Activated T-helper 9 cell treated with anti-CD3 and anti-CD28 coated beads, Interleukin-2, amount 50 U/mL, for 16 hours (primary cell): ENCODE measurements at places on chromosomes 2 and 18.

- DNase-seq, result no peak
Observed at GRCh38 chr2:165013944-165014619, 58.8 kb upstream of the SLC38A11 start.

- DNase-seq, result no peak
Observed at GRCh38 chr2:130957915-130958314, 121.2 kb downstream of the ARHGEF4 start.

GRCh38 chr2:151637271-151637781 is 97.0 kb downstream of the NEB start:
- peak; percentile 8 for DNase-seq

DNA sequence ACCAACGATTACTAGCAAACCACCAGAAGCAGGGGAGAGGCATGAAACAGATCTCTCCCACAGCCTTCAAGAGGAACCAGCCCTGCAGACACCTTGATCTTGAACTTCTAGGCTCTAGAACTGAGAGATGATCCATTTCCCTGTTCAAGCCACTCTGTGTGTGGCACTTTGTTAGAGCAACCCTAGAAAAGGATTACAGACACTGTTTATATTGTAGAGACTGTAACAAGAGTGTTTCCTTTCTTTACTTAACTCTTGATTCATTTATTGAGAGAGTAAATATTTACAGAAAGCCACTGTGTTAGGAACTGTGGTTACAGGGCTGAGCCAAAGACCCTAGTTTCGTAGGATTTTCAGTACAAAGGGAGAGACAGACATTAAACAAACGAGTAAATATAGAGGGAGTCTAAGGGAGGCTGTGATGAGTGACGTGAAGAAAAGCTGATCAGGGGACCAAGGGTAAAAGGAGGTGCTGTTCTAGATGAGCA is 10.9 kb downstream of the CCDC68 start:
- no peak for DNase-seq

- peak; percentile 42 for DNase-seq
Observed at GRCh38 chr2:84880645-84881521, at the start of gene TRABD2A. TSS of gene TRABD2A (minus strand) at chr2:84881084. CDS start at chr2:84881039, 45 bp downstream.

- no peak for DNase-seq
Observed at GRCh38 chr2:202642567-202642966, 7.8 kb downstream of the FAM117B start.

- peak; percentile 47 for DNase-seq
Observed at GRCh38 chr2:206442833-206443734, at the start of gene ADAM23. TSS of gene ADAM23 (plus strand) at chr2:206443532. CDS start at chr2:206443867, 335 bp downstream.
